ENCODE measurements at places on chromosomes 1 and 21. TPM values are rescaled to one million over a fixed set of nuclear protein-coding genes. Genes with fewer than 3 reads are reported as not detected.

GRCh38 chr1:215617979-215618378 is 50.9 kb downstream of the KCTD3 start:
- DNase-seq, result no peak

- DNase-seq, result no peak
These were observed 137.9 kb downstream of the DAB1 start for GRCh38 chr1:57285992-57286391.

Gene NCF2
- total RNA-seq, result 12.5 TPM

DNA sequence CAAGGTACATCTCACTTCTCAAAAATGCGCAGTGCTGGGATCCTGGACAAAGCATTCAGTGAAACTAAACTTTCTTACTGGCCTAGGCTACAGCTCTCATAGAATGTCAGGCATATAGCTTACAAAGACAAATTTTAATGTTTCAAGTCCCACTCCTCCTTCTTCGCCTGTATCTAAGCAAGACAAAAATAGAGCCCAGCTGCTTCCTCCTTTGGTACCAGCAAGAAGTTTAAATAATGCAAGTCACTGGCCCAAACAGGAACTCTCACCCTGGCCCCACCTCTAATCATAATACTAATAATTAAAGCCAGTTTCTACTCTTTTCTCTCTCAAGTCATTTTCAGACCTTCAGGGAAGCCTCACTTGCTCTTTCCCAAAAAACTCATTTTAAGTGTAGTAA is 1267.9 kb downstream of the MRPL39 start:
- no peak for DNase-seq

GRCh38 chr1:98177751-98178150 is 256.9 kb upstream of the DPYD start:
- DNase-seq, result no peak

Gene ELAPOR1
- 0.25 TPM for total RNA-seq

GRCh38 chr1:1907098-1907736 is 7.8 kb upstream of the CALML6 start:
- DNase-seq, result no peak

- no peak for DNase-seq
These were observed 84.7 kb downstream of the SLC35F3 start for GRCh38 chr1:233988963-233989696.

Gene ORC1
- 1.7 TPM for total RNA-seq
